A673 (cell line): ENCODE measurements at places on chromosomes 7 and 10.

GRCh38 chr10:90818736-90819135 is 39.1 kb downstream of the HTR7 start:
- no peak for DNase-seq

DNA sequence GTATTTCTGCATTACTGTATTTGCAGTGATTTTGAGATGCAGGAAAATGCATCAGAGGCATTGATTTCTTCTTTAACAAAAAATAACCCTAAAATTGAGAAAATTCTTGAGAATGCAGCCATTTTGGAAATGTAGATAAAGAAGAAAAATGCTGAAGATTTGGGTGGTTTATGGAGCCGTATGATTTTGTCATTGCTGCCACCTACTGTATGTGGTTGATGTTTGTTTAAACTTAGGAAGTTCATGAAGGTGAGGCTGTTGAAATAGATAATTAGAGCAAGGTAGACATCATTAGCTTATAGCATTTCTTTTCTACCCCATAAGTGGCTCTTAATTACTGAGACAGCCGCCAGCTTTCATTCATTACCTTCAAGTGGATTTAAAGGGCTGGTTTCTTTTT is 92.1 kb upstream of the SAMD8 start:
- peak; percentile 61 for DNase-seq

DNA sequence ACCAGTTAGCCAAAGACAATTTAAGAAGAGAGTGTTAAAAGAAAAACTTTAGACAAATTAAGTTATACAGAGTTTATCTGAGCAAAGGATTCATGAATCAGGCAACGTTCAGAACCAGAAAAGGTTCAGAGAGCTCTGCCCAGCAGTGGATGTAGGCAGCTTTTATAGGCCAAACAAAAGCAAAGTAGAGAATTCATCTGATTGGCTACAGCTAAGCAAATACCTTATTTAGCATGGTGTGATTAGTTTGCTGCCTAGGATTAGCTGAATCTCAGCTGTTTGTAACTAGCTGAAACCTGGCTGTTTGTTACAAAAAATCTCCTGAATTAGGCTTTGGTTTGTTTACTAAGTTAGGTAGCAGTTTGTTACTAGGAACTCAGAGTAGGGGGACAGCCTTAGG is 66.0 kb downstream of the SLC25A40 start:
- no peak for DNase-seq

DNA sequence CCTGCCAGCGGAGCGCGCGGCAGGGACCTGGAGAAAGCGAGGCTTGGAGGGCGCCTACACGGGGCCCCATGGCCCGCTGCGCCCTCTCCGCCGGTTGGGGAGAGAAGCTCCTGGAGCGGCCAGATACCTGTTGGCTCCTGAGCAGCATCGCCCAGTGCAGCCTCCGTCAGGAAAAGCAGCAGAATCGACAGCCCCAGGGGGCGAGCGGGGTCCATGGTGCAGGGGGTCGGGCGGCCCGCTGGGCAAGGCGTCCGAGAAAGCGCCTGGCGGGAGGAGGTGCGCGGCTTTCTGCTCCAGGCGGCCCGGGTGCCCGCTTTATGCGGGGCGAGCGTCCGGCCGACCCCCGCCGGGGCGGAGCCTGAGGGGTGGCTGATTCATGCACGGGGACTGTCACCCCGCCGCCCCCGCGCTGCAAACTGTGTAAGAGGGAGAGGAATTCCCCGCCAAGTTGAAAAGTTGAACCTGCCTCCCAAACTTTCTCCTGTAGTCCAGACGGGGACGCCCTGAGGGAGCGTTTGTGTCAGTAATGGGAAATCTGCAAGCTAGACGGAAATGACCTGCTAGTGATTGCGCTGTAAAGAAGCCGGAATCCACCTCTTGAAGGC is at the start of gene TFPI2:
Gene TFPI2 (minus strand): TSS at position 290 of the 605 bp plus-strand sequence. CDS start 75 bp downstream, at position 215.
- DNase-seq = peak; percentile 52

GRCh38 chr7:3143869-3144775 is 100.5 kb upstream of the CARD11 start:
- DNase-seq = no peak

DNA sequence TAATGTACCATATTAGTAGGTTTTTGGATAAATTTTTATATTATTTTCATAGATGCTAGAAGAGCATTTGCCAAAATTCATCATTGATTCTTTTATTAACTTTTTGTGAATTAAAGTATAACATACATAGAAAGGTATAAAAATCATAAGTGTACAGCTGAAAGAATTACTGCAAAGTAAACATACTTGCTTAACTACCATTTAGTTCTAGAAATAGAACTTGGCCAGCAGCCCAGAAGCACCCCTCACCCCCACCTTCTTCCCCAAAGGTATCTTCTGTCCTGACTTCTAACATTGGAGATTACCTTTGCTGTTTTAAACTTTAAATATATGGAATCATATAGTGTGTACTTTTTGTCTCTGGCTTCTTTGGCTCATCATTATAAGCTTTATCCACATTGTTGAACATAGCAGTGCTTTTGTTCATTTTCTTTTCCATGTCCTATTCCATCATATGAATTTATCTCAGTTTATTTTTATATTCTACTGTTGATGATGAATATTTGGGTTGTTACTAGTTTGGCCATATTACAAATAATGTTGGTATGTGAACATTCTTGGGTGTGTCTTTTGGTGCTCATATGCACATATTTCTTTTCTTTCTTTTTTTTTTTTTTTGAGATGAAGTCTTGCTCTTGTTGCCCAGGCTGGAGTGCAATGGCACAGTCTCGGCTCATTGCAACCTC is 142.8 kb downstream of the ADK start:
- no peak for DNase-seq

- no peak for DNase-seq
These were observed 57.9 kb upstream of the FAM133B start for GRCh38 chr7:92648067-92648466.

- DNase-seq = no peak
These were observed 14.7 kb downstream of the CYP2W1 start for GRCh38 chr7:997404-998395.

GRCh38 chr7:154672659-154673415 is 330.1 kb downstream of the PAXIP1 start:
- DNase-seq = no peak

DNA sequence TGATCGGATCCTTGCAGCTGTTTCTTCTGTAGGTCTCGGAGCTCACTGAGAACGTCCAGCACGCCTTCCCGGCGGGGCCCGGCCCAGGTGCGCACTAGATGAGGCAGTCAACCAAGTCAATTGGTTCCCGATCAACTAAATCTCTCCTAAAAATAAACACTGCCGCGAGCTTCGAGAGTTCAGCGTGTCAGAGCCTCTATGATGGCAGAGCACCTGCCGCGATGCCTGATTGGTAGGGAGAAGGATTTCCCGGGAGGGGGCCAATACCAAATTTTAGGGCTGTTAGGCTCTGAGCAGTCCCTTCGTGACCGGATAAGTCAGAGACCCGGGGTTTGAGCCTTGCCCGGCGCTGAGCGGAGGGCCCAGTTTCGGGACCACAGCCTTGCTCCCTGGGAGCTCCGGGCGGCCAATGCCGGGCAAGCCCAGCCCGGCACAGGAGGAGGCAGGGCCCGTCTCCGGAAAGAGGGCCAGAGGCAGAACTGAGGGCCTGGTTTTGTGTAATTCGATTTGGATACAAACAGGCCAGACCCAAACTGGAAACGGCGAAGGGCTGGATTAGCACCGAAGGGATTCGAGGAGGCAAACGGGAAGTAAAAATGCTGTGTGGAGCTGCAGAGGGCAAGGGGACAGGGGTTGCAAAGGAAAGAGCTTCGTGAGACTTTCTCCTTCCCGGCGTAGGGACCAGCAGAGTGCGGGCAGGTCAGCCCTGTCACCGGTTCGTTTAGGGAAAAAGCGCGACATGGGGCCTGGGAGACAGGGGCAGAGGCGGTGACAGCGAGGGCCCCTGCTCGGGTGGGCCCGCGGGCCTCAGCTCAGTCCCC is 569 bp downstream of the SLC26A5 start:
- DNase-seq = no peak

- DNase-seq = peak; percentile 25
These were observed 43.8 kb upstream of the RABGEF1 start for GRCh38 chr7:66696774-66697191.

DNA sequence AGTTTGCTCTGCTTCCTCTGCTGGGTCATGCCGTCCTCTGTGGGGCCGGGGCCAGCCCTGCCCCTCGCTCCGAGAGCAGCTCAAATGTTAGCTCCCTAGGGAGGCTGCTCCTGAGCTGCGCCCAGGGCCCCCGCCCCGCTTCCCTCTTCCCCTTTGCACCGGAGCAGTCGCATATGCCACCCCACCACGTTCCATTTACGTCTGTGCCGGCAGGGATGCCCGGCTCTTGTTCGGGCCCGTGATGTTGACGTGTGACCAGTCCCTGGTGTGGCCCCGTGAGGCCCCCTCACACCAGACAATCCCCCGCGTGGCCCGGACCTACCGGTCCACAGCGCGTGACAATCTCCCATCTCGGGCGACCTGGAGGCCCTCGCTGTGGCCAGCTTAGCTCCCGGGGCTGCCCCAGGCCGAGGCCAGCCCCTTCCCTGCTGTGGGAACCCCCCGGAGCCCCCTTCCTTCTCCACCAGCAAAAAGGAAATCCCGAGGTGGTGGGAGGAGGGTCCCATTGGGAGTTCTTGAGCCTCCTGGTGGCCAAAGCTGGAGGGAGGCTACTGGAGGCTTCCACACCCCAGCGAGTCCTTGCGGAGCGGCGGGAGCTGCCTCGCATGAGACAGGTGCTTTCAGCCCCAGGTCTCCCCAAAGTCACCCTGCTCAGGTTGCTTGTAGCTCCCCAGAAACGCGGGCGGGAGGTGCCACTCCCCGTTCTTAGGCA is 15.2 kb downstream of the FAM20C start:
- DNase-seq = peak; percentile 39

- no peak for DNase-seq
These were observed 57.5 kb upstream of the ZNF32 start for GRCh38 chr10:43706166-43706565.

DNA sequence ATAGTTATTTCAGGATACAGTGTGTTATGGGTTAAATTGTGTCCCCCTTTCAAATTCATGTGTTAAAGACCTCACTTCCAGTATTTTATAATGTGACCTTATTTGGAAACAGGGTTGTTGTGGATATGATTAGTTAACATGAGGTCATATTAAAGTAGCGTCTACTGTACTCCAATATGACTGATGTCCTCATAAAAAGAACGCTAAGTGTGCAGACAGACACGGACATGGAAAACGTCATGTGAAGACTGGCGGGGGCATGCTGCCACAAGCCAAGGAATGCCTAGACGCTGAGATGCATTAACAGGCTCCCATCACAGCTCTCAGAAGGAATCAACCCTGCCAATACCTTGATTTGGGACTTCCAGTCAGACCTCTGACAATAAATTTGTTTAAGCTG is 1.5 kb upstream of the WDR37 start:
- no peak for DNase-seq

DNA sequence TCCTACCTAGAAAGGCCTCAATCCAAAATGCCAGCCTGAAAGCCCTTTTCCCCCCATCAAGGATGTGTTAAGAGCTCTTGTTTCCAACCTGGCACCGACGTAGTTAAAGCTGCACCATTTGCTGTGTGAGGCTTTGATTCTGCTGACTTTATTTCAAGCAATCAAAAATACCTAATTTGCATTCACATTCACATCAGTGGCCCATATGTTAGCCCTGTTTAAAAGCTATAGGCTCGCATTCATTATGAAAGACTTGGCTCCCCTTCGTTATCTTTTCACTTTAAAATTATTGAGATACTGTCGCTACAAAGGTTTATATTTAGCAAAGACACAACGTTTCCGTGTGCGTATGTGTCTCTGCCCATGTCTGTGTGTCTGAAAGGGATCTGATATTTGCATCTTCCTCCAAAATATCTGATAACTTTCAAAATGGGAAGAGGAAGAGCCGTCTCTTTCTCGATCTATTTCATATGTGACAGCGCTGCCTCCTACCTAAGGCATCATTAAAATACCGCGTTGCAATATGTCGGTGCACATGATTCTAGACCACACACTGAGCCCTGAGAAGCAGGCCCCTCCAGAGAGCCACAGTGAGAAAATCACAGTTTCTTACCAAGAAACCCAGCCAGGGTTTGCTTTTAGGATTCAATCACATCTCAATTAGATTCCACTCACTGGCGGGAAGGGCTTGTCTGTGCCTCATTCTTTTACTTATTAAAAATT is 57.1 kb upstream of the ITPRID1 start:
- DNase-seq = no peak

GRCh38 chr7:24500599-24500998 is 72.7 kb upstream of the PALS2 start:
- DNase-seq = no peak

DNA sequence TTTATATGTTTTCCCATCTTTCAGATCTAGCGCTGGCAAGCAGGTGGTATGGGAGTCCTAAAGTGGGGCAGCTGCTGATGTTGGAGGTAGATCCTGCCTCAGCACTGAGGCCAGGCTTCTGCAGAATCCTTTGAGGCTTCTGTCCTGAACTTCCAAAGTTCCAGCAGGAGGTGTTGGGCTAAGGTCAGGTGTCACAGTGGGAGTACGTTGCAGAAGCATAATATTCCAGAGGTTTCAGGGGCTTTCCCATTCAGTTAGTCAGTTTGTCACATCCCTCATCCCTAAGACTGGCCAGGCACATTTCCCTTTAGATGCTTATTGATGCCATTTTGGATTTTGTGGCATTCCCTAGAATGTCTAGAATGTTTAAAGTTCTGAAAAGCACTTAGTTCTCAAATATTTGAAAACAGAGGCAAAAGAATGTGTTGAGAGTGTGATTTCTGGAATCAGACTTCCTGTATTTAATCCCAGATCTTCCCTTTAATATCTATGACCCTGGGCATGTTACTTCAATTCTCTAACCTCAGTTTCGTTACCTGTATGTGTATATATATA is 319.1 kb upstream of the PHYHIPL start:
- DNase-seq = no peak

- no peak for DNase-seq
These were observed 192.1 kb downstream of the CELF2 start for GRCh38 chr10:11209830-11210181.

DNA sequence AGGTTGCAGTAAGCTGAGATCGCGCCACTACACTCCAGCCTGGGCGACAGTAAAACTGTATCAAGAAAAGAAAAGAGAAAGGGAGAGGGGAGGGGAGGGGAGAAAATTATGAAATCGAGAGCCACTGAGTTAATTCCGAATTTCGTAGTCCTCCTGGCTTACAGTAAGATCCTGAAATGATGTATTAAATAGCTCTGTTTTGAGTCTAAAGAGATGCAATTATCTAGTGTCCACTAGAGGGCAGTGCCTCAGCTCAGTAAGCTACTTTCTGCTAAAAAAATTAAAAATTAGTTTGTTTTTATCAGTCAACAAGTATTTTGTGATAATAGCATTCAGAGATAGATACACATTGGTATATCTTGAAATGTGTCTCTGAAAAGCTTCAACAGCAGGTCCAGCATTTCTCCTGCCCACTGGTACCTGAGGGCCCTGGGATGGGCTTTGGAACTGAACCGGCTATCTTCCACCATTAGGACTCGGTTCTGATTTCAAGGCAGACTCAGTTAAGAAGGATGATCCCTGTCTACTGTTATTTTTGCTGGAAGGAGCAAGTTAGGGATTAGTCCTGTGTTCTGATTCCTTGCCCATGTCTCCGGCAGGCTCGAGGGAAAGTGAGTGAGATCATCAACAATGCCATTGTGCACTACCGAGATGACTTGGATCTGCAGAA is 19.5 kb downstream of the TSPAN33 start:
- DNase-seq = peak; percentile 61
